ENCODE measurements at places on chromosomes 3 and 15.

- peak; percentile 78 for DNase-seq
Measured at GRCh38 chr15:90201130-90201943, at the start of gene SEMA4B. SEMA4B (plus strand) TSS chr15:90201330; CDS start chr15:90201579, 249 bp downstream.

GRCh38 chr3:79604681-79605080 is 163.1 kb downstream of the ROBO1 start:
- no peak for DNase-seq

DNA sequence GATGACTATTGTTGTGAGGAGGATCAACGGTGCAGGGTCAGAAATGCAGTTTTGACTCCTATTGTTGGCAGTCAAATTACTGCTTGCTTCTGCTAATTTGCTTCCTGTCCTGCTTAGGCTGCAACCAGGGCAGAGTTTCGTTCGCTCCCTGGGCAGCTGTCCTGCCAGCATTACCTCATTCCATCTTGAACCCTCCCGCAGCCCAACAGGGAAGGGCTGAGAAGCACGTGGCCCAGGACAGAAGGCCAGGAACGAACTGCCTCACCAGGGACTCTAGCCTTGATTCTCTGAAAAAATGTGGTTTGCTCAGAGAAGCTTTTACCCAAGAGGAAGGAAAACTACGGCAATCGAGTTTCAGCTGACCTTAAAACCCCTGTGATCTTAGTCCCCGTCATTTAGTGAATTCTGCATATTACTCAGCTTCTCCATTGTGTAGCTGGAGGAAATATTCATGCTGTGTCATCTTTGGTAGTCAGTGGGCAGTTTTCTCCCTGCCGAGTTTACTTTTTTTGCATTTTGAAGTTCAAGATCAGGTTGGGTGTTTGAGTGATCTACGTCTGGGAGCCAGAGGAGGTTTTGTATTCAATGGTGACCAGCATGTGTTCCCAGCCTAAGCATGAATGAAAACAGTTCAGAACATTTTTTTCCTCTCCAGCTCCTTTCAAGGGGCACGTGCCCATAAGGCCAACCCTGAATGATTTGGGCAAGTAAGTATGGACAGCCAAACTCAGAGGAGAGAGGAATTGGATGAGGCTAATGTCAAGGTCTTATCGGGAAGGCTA is 23.0 kb downstream of the TLNRD1 start:
- no peak for DNase-seq

DNA sequence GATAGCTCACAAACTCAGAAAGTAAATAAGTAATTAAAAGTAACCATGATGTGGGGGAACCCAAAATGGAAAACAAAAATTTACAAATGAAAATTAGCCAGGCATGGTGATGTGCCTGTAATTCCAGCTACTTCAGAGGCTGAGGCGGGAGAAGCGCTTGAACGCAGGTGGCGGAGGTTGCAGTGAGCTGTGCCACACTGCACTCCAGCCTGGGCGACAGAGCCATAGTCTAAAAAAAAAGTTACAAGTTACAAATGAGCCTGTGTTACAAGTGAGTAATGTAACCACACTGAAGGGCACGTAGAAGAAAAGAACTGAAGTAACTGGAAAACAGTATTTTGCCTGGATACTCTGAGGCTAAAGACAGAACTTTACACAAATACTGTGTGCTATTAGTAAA is 11.3 kb downstream of the EXOSC7 start:
- DNase-seq = no peak

GRCh38 chr15:84788500-84788899 is 28.7 kb upstream of the ALPK3 start:
- no peak for DNase-seq

- DNase-seq = no peak
Measured at GRCh38 chr15:74763416-74763815, 14.8 kb downstream of the CYP1A2 start.

GRCh38 chr3:87503900-87504498 is 227.6 kb upstream of the POU1F1 start:
- DNase-seq = peak; percentile 10

DNA sequence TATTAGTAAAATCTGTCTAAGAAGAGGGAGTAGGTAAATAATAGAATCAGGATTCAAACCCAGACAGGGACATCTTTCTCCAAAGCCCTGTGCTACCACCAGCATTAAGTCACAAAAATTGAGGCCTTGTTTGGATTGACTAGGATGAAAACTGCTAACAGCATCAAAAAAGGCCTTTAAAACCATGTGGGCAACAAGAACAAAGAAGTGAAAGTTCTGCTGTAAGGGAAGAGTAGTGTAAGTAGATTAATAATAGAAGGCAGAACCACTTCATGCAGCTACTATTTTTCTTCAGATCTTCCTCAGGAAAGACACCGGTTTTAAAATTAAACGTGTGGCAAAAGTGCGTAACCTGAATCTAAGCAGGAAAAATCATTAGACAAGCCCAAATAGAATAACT is 15.3 kb upstream of the KBTBD12 start:
- DNase-seq = no peak

GRCh38 chr3:142077859-142078500 is 71.4 kb downstream of the TFDP2 start:
- peak; percentile 3 for DNase-seq

GRCh38 chr15:49530092-49530491 is 90.5 kb downstream of the FAM227B start:
- no peak for DNase-seq

DNA sequence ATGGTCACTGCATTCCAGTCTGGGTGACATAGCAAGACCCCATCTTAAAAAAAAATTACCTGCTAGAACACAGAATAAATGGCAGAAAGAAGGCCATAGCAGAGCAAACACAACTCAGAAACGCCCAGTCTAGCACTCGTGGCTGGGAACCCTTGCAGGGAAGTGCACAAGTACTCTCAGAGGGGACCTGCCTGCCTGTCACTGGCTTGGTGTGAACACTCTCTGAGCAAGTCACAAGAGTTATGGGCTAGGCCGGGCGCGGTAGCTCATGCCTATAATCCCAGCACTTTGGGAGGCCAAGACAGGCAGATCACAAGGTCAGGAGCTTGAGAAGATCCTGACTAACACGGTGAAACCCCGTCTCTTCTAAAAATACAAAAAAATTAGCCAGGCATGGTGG is 17.2 kb downstream of the SFMBT1 start:
- no peak for DNase-seq

DNA sequence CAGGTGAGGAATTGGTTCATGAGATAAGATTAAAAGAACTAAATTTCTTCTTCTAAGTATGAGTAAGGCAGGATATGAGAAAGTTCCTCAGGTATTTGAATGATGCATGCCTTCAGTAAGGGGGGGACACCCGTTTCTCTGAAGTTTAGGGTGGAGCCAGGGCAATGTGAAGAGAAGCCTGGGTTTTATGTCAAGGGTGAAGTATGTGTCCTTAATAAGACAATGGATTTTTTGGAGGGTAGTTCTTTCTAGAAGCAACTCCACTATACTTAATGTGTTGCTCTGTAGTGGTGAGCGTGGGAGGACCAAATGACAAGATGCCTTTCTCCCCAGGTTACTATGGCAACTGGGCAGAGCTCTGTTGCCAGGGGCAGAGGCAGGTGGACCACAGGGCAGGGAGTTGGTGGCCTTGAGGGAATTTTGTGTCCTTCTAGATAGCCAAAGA is 44.0 kb downstream of the PHLDB2 start:
- DNase-seq = no peak

DNA sequence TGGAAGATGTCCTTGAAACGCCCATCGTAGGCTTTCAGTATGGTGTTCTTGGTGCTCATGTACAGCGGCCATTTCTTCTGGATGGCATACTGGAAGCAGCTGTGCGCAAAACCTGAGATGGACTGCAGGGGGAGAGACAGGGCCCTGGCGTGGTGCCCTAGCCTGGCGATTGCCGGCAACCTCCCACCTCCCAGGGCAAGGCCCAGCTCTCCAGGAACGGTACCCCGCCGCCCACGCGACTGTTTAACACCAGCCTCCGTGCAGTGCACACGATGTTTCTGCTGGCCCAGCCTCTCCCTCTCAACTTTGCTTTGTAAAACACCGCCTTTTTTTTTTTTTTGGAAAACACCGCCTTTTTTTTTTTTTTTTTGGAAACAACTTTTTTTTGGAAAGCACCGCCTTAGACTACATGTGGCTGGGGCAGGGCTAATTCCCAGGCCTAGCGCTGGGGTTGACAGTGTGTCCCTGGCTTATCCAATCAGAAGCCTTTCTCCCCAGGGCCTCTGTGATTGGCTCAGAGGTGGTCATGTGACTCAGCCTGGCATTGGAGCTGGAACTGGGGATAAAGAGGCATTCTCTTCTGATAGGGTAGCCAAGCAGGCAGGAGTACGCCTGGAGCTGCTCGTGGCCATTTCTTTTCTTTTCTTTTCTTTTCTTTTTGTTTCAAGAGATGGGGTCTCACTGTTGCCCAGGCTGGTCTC is 14.7 kb downstream of the IDH2 start:
- DNase-seq = no peak

GRCh38 chr3:134008630-134009156 is 21.0 kb downstream of the SLCO2A1 start:
- DNase-seq = no peak

GRCh38 chr15:74327756-74328155 is 39.7 kb downstream of the CYP11A1 start:
- no peak for DNase-seq

DNA sequence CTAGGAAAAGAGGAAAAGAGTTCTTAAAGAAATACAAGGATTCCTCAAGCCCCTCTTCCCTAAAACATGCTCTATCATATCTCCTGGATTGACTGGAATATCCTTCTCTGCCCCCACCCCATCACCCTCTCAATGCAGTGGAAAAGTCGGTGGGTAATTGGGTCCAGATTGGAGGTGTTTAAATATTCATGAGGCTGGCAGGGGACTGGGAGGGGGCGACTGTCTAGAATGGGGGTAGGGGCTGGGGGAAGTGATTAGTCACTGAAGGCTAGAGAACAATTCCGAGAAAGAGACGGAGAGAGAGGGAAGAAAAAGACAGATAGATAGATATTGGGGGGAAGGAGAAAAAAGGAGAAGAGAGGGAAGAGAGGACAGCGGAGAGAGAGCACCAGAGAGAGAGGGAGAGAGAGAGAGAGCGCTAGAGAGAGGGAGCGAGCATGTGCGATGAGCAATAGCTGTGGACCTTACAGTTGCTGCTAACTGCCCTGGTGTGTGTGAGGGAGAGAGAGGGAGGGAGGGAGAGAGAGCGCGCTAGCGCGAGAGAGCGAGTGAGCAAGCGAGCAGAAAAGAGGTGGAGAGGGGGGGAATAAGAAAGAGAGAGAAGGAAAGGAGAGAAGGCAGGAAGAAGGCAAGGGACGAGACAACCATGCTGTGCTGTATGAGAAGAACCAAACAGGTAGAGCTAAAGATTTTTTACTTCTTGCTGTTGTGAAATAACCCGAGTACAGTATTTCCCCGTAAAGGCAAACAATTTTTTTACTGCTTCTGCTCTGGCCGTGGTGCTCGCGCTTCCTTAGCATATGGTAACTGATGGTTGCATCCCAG is at the start of gene GAP43:
GAP43 (plus strand) TSS at position 467 of the 825 bp plus-strand sequence; CDS start at position 647, 180 bp downstream.
- peak; percentile 32 for DNase-seq

- no peak for DNase-seq
Measured at GRCh38 chr3:38497031-38497430, 891 bp downstream of the EXOG start.

- no peak for DNase-seq
Measured at GRCh38 chr3:128242818-128243601, 89.7 kb downstream of the EEFSEC start.

GRCh38 chr15:25182736-25183445 is 228.1 kb downstream of the SNRPN start:
- DNase-seq = no peak

Data from right lung (tissue), 10 donors.